ENCODE measurements at places on chromosomes 16 and 17. TPM values are rescaled to one million over a fixed set of nuclear protein-coding genes. Genes with fewer than 3 reads are reported as not detected.

The PRCD gene
- 5.0 TPM for polyA plus RNA-seq

The CDH13 gene
- polyA plus RNA-seq: 93.0 TPM

The CBLN1 gene
- polyA plus RNA-seq: not detected

The ITGB3 gene
- polyA plus RNA-seq: 4.6 TPM

The NHLRC4 gene
- polyA plus RNA-seq: 0.70 TPM
